ENCODE measurements at places on chromosomes 11 and 22.

- DNase-seq = no peak
Observed at GRCh38 chr11:17777086-17777737, 42.6 kb downstream of the KCNC1 start.

DNA sequence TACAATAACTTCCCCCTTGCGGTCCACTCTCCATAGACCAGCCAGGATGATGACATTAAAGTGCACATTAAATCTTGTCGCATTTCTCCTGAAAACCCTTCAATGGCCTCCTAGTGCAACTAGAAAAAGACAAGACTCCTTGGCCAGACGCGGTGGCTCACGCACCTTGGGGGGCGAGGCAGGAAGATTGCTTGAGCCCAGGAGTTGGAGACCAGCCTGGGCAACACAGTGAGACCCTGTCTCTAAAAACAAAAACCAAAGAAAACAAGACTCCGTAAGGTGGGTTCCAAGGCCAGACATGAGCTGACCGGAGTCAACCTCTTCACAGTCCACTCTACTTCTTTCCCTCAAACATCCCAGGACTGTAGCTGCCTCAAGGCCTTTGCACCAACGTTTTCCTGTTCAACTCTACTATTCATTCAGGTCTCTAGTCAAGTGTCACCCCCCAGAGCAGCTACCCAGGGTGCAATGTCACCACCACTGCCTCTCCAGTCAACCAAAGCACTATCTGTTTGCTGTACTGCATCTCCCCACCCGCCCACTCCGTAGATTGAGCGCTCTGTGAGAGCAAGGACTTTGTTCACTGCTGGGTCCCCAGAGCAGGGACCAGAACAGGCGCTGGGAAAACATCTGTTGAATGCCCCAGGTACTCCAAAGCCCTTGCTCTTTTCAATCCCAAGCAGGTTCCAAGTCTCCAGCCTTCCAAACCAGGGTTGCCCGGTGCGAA is 739 bp downstream of the ZMAT5 start:
- DNase-seq = no peak

GRCh38 chr22:46390652-46391301 is 55.3 kb downstream of the TRMU start:
- no peak for DNase-seq

- no peak for DNase-seq
Observed at GRCh38 chr11:69207165-69207889, 51.6 kb downstream of the SMIM38 start.

DNA sequence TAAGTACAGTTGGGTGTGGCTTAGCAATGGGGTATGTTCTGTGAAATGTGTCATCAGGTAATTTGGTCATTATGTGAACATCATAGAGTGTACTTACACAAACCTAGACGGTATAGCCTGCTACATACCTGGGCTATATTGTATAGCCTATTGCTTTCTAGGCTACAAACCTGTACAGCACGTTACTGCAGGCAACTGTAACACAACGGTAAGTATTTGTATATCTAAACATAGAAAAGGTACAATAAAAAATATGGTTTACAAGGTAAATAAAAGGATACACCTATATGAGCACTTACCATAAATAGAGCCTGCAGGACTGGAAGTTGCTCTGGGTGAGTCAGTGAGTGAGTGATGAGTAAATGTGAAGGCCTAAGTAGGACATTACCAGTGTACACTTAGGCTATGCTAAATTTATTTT is 73.1 kb upstream of the GDPD4 start:
- no peak for DNase-seq

- no peak for DNase-seq
Observed at GRCh38 chr22:46017166-46017565, 40.2 kb upstream of the WNT7B start.

GRCh38 chr22:19892257-19892879 is 37.7 kb upstream of the GNB1L start:
- peak; percentile 63 for DNase-seq

DNA sequence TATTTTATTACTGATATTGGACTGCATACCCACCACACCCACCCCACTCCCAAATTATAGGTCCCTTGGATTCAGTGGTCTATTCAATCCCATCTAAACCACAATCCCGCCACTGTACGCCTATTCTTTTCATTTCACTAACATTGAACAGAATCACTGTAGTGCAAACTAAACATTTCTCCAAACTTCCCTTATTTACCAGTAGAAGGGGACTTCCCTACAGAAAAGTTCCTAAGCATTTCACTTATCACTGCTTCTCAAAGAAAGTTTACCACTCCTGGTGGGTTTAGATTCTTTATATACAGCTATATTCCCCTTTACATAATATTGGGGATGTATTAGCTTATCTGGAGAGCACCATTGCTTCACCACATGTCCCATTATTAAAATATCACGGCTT is 29.3 kb downstream of the OR8B12 start:
- no peak for DNase-seq

Data from activated T-cell treated with anti-CD3 and anti-CD28 coated beads for 24 hours (primary cell).